ELR (cell line): ENCODE measurements at places on chromosomes 1 and 21.
A peak's percentile ranks its signal among the peaks of the same experiment; 100 is the strongest.

- no peak for DNase-seq
Measured at GRCh38 chr1:25702101-25702775, 85.6 kb downstream of the MAN1C1 start.

DNA sequence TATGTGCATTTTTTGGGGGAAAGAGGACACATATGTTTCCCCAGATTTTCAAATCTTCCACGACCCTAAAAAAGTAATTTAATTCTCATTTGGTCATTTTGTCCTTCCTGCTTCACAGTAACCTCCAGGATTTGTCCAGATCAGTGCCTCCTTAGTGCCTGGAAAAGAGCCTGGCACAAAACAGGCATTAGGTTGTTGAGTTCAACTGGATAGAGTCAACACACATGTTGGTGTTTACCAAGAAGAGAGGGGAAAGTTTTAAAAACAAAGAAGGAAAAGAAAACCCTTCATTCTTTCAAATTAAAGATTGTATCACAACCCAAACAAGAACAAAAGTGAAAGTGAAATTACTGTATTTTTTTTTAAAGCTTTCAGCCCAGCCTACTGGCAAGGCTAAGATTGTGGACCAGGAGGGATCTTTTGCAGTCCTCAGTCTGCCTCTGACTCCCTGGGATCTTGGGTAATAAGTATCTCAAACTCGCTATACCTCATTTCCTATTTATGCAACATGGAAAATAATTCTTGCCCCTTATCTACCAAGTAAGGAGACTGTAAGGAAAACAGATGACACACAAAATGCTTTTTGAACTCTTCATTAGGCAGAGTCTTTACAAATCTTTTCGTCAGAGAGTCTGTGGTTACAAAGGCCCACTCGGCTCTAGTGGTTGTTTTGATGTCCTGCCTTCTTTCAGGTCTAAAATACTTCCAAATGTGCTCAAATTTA, 57.8 kb downstream of the ZNF281 start:
- peak; percentile 86 for DNase-seq

DNA sequence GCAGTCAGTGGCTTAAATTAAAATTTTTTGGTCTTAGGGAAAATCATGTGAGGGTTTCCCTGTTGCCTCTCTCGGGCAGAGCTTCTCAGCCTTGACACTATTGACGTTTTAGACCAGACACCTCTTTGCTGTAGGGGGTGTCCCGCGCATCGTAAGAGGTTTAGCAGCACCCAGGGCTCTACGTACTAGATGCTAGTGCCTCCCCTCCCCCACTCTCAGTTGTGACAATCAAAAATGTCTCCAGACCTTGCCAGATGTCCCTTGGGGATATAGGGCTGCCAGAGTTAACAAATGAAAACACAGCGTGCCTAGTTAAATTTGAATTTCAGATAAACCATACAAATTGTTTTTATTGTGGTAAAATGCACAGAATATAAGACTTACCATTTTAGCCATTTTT, 293.3 kb downstream of the DISC1 start:
- no peak for DNase-seq

- no peak for DNase-seq
Measured at GRCh38 chr1:50634251-50634650, 211.0 kb upstream of the DMRTA2 start.

DNA sequence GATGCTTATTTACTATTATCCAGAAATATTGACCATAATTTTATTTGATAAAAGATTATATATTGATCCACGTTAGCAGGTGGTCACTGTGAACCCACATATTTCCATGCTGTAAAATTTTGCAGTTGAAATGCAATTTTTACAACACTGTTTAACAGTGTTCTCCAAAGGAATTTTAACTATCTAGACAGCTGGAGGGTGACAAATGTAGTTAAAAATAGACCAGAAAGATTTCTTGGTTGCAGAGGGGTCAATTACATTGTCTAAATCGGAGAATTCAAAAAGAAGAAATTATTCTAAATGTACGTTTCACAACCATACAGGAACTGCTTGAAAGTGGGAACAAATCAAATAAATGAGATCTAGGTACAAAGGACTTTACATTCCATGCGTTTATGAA, 625.2 kb upstream of the NCAM2 start:
- DNase-seq = no peak

- no peak for DNase-seq
Measured at GRCh38 chr21:36461918-36462486, 17.9 kb downstream of the CLDN14 start.

- DNase-seq = no peak
Measured at GRCh38 chr1:180614730-180615129, 17.1 kb upstream of the XPR1 start.

DNA sequence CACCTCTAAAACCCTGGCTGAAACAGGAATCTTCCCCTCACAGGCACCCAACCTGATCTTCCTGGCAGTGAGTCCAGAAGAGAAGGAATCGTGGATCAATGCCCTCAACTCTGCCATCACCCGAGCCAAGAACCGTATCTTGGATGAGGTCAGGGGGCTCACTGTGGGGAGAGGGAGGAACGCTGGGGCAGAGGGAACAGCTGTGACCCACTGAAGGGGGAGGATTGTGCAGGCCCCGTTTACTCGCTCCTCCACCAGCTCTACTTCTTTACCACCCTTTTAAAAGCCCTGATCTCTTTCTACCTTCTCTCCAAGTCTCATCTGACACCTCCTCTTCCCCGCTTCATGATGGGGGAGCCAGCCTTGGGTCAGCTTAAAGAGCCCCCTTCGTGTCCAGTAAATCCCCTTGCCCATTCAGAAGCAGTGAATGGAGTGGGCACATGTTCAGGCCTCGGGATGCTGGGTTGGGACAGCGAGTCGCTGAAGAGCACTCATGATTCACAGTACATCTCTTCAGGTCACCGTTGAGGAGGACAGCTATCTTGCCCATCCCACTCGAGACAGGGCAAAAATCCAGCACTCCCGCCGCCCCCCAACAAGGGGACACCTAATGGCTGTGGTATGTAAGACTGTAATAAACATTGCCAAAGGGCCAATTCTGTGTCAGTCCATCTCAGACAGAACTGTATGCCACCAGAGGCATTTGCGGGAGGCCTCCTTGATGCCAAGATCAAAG, 7.3 kb downstream of the PLEKHO1 start:
- DNase-seq = peak; percentile 53

GRCh38 chr1:24898152-24898908, 31.7 kb downstream of the RUNX3 start:
- DNase-seq = peak; percentile 51

- no peak for DNase-seq
Measured at GRCh38 chr1:30864681-30865080, 43.9 kb downstream of the SDC3 start.

- DNase-seq = no peak
Measured at GRCh38 chr1:15275921-15276683, 29.1 kb downstream of the FHAD1 start.
